ENCODE measurements at places on chromosomes 1 and 21.

DNA sequence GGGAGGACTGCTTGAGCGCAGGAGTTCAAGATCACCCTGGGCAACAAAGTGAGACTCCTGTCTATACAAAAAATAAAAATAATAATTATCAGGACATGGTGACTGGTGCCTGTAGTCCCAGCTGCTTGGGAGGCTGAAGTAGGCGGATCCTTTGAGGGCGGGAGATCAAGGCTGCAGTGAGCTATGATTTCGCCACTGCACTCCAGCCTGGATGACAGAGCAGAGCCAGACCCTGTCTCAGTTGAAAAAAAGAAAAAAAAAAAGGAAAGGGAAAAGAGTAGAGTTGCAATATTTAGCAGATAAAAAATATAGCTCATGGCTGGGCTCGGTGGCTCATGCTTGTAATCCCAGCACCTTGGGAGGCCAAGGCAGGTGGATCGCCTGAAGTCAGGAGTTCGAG lies 3.3 kb upstream of the S1PR1 start:
- DNase-seq, result no peak

DNA sequence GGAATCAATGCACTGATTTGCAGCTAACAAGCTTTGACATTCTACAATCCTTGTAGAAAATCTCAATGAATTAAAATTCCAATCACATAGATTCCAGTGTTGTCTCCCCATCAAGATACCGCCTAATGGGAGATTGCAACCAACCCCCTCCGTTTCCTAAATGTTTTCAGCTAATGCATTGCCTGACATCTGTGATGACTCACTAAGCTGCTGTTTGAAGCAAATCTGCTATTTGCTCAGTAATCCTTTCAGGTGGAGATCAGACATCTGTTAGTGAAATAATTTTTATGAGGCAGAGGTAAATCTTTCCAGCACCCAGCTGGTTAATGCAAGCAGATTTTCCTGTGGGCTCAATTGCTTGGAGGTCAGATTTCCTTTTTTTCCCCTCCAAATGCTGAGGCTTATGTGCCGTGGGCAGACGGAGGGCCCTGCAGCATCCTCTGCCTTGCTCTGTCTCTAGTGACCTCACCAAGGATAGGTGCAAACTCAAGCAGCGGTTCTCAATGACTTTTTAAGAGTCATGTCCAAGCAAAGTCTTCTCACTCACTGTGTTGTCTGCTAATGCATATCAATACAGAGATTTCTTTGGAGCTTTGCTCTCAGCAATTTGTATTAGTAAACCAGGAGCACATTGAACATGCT lies 91.1 kb upstream of the RAB3GAP2 start:
- DNase-seq, result no peak

DNA sequence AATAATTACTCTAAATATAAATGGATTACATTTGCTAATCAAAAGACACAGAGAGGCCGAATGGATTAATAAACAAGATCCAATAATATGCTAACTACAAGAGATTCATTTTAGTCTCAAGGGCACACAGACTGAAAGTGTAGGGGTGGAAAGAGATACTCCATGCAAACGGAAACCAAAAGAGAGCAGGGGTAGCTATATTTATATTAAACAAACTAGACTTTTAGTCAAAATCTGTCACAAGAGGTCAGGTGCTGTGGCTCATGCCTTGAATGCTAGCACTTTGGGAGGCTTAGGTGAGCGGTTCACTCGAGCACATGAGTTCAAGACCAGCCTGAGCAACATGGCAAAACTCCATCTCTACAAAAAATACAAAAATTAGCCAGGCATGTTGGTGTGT lies 33.6 kb upstream of the DISP1 start:
- no peak for DNase-seq

- DNase-seq, result no peak
Measured at GRCh38 chr1:10791105-10791951, 5.1 kb downstream of the CASZ1 start.

- DNase-seq, result no peak
Measured at GRCh38 chr1:233019778-233020325, 69.4 kb downstream of the NTPCR start.

GRCh38 chr1:152777510-152778137 lies 2.7 kb downstream of the LCE1F start:
- DNase-seq, result no peak

GRCh38 chr1:176733661-176734060 lies 270.7 kb downstream of the PAPPA2 start:
- DNase-seq, result no peak

DNA sequence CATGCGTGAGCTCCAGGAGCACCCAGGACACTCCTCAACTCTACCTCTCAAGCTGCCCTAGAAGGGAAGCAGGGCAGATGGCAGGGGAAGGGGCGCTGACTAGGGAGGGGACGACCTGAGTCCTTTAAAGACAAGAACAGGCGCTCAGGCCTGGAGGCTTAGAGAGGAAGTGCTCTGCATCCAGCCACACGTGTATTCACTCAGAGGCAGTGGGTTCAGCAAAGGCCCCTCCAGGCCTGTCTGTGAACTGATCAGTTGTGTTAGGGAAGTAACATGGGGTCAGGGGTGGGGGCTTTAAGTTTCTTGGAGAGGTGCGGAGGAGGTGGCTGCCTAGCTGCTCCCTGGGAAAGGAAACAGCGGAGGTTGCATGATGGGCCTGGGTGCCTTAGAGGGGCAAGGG lies 37.1 kb upstream of the ARF1 start:
- no peak for DNase-seq

GRCh38 chr1:16143005-16143565 lies 12.8 kb downstream of the EPHA2 start:
- no peak for DNase-seq

DNA sequence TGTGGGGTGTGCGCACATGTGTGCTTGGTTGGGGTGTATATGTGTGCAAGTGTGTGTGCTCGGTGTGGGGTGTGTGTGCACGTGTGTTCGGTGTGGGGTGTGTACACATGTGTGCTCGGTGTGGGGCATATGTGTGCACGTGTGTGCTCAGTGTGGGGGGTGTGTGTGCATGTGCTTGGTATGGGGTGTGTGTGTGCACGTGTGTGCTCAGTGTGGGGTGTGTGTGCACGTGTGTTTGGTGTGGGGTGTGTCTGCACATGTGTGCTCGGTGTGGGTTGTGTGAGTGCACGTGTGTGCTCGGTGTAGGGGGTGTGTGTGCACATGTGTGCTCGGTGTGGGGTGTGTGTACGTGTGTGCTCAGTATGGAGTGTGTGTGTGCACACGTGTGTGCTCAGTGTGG lies 77.5 kb downstream of the PRDM16 start:
- no peak for DNase-seq

GRCh38 chr1:43995984-43996732 lies 4.8 kb downstream of the CCDC24 start:
- DNase-seq, result no peak

DNA sequence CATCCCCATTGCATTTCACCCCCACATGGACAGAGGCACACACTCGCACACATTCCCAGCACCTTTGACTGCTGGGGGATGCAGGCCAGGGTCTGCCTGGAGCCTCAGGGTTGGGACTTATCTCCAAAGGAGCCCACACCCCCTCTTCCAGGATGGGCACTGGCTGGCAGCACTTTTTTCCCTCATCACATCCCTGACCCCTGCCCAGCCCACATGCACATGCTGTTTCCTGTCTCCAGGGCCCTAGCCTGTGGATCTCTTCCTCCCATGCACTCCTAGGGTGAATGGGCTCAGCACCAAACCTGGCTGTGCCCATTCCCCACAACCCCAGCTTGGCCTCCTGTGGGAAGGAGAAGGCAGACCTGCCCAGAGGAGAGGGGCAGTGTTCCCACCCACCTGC lies 59.3 kb downstream of the STUM start:
- DNase-seq, result no peak

- DNase-seq, result no peak
Measured at GRCh38 chr1:22875841-22876240, 96.8 kb downstream of the LACTBL1 start.

DNA sequence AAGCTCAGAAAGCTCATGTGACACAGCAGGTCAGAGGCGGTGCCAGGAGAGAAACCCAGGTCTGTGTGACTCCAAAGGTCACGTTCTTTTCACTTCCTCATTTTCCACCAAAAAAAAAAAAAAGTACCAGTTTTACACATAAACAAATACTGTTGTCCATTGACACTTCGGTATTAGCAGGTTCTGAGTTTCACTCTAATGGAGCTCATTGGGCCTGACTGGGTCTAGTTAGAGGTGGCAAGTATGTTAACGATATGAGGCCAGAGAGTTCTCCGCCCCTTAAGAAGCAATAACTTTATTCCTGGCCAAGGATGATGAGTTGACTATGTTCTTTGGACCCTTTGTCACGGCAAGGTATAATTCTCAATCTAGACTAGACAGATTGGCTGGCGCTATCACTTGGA lies 30.0 kb upstream of the SDE2 start:
- no peak for DNase-seq

GRCh38 chr1:196088541-196088940 lies 519.7 kb downstream of the KCNT2 start:
- DNase-seq, result no peak

- no peak for DNase-seq
Measured at GRCh38 chr1:116365353-116365780, 7.7 kb upstream of the ATP1A1 start.

GRCh38 chr1:241994171-241994570 lies 4.7 kb downstream of the MAP1LC3C start:
- DNase-seq, result no peak

- DNase-seq, result no peak
Measured at GRCh38 chr1:75521658-75522057, 89.3 kb downstream of the SLC44A5 start.

DNA sequence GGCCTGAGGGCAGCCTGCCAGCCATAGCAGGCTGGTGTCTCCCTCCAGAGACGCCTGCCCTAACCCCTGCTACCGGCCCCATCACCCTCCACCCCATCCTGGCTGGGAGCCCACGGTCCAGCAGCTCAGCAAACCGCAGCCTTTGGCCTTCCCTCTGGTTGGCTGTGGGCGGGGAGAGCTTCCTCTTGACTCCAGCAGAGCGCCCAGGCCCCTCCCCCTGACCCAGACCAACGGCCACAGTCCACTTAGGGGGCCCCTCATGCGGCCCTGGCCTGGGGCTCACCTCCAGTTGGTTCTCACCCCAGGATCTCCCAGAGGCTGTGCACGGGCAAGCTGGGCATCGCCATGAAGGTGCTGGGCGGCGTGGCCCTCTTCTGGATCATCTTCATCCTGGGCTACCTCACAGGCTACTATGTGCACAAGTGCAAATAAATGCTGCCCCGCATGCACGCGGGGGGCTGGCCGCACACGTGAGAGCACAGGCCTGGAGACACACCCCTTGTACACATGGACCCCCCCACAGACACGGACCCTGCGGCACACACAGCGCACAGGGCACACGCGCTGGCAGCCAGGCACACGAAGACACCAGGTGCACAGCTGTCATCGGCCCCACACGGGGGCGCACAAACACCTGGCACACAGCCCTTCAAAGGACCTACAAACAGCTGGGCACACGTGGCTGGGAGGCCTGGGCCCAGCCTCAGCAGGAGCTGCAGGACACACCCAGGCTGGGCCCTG lies 3.1 kb downstream of the SMIM1 start:
- no peak for DNase-seq

GRCh38 chr1:14658642-14659041 lies 60.2 kb downstream of the KAZN start:
- DNase-seq, result no peak

- no peak for DNase-seq
Measured at GRCh38 chr1:194295685-194296084, 1109.3 kb upstream of the B3GALT2 start.

GRCh38 chr1:236038034-236038433 lies 26.9 kb downstream of the NID1 start:
- no peak for DNase-seq

- DNase-seq, result no peak
Measured at GRCh38 chr1:43273708-43274107, 3.9 kb downstream of the TMEM125 start.

DNA sequence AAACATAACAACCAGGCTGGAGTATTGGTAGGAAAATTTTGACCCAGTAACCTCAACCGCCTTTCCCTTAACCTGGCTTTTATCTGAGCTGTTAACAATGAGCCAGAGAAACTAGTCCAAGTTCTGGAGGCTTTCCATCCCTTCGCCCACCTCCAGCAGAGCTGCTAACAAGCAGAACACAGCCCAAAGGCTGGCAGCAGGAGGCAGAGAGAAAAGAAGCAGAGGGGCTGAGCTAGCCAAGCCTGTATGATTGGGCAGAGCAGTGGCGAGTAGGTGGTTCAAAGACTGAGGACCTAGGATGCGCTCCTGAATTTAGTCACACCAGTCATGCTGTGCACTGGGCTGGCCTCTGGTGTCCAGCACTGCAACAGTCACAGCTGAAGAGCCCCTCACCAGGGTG lies 123.0 kb downstream of the TNR start:
- DNase-seq, result no peak

- DNase-seq, result no peak
Measured at GRCh38 chr1:23909412-23909811, 3.8 kb downstream of the CNR2 start.

- DNase-seq, result no peak
Measured at GRCh38 chr1:11521582-11522399, 42.8 kb downstream of the DISP3 start.

DNA sequence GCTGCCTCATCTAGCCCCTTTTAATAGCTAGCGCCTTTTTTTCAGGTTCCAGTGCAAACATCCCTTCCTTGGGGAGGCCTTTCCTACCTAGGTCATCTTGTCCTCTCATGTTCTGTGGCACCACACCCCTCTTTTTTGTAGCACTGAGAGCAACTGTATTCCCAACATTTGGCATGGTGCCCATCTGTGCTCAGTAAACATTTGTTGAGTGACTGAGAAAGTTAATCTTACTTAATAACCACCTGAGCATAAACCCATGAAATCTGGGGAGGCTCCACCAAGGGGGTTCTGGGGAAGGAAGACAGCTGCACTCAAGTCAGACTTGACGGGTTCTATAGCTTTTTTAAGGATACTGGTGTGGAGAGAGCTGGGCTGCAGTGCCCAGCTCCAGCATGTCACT lies 90.0 kb downstream of the NOS1AP start:
- no peak for DNase-seq

DNA sequence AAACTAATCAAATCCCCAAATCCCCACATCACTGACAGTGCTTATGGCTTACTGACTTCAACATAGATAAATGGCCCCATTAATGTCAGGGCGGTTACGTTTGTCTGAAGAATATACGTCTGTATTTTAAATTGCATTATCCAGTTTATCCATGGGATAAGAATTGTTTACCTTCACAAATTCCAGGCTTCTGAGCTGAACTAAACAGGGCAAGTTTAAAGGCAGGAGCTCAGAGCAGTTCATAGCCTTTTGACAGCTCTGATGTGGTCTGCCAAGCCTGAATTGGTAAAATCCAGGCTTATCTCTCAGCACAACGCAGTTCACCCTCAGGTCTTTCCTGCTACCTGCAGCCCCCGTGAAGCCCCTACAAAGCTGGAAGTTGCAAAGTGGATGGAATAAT lies 79.5 kb upstream of the GREM2 start:
- DNase-seq, result no peak

- no peak for DNase-seq
Measured at GRCh38 chr1:93108335-93108734, 29.3 kb downstream of the MTF2 start.
